ENCODE measurements at places on chromosomes 3 and 15.
A peak's percentile ranks its signal among the peaks of the same experiment; 100 is the strongest.

- DNase-seq, result no peak
Measured at GRCh38 chr3:105385819-105386508, 19.3 kb downstream of the ALCAM start.

GRCh38 chr3:97871801-97872524, 50.2 kb downstream of the CRYBG3 start:
- no peak for DNase-seq

DNA sequence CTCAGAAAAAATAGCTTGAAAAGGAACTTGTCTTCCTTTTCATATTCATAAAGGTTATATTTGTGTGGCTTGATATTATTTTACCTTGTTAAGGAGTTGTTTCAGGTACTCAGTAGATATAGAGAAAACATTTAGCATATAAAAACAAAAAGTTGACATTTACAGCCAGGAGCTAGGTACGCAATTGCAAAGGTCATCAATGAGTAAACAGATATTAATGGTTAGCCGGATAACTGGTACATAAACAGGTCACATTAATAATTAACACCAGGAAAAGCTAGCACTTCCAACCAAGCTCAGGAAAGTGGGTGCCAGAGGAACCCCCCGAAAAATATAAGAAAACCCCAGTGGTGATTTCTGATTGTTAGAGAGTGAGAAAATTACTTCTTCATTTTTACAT, 146.6 kb upstream of the NR2F2 start:
- DNase-seq, result no peak

DNA sequence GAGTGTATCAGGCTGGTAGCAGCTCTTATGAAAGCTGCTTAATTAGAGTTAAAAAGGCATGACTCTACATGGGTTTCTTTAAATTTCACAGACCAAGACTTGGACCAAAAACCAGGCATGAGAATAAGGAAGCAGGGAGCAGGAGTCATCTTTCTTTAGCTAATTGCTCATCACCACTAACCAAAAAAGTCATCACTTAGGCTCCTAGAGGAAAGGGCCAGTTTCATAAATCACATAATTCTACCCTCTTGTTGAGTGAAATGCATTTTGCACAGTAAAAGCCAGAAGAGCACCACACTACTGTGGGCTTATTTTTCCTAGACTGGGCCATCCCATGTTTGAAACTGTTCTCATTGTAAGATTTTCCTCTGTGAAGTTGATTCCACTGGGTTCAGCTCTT, 175.6 kb downstream of the GREM1 start:
- DNase-seq, result no peak

DNA sequence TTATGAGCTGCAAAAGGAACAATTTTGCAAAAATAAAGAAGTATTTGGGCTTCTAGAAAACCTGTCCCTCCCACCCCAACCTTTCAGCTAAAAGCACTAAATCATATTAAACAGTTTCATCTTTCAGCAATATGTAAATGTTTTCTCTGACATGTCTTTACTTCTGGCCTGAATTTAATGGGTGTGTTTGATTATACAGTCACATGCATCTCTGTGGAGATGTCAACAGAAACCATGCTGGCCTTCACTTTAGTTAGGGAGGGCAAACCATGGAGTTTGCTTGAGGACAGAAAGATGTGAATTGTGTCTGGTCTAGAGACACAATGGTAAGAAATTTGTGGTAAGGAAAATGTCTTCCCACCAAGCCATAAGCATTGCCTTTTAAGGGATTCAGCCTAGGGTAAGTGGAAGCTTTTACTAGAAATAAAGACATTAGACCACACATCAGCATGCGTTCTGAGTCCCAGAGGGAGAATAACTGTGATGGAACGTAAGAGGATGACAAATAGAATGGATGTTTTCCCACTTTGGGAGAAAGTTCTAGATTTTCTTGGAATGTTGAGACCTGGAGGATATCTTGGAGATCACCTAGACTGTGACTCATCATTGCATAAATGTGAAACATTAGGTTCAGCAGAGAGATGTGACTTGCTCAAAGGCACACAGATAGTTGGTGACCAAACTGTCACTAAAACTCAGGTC, 68.9 kb downstream of the ST8SIA2 start:
- no peak for DNase-seq

DNA sequence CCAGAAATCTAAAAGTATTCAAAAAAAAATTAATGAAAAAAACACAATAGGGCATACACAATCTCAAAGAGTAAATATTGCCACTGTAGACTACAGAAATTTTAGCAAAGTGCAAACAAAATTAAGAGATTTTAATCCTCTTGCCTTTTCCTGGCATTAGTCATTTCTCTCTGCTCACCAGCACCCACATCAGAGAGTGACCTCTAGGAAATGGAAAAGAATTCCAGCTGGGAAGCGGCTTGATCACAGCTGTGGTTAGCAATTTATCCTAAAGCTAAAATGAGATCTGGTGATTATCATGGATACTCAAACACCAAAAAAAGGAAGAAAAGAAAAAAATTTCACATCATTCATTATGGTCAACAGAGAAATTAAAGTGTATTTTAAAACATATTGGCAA, 7.5 kb downstream of the CSNK1G1 start:
- DNase-seq, result no peak

DNA sequence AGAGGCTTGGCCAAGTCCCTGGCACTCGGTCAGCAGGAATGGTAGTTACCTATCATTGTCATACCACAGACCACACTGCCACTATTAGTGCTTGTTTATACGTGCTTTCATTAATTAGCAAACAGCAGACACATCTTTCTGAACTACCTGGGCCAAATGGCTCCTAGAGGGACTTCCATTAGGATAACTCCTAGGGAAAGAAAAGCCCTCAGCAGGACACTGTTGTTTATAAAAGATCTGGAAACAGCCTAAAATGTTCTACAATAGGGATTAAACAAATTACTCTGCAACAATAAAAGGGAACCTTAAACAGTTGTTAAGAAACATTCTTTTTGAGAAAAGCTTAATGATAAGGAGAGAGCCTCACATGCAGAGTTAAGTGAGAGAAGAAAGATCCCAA, 38.5 kb downstream of the ARHGEF3 start:
- DNase-seq, result no peak

GRCh38 chr3:169607949-169608348, 55.6 kb downstream of the MECOM start:
- DNase-seq, result no peak

- DNase-seq, result no peak
Measured at GRCh38 chr15:85318048-85318731, 62.2 kb upstream of the AKAP13 start.

GRCh38 chr3:5198986-5199731, 11.7 kb downstream of the EDEM1 start:
- no peak for DNase-seq

DNA sequence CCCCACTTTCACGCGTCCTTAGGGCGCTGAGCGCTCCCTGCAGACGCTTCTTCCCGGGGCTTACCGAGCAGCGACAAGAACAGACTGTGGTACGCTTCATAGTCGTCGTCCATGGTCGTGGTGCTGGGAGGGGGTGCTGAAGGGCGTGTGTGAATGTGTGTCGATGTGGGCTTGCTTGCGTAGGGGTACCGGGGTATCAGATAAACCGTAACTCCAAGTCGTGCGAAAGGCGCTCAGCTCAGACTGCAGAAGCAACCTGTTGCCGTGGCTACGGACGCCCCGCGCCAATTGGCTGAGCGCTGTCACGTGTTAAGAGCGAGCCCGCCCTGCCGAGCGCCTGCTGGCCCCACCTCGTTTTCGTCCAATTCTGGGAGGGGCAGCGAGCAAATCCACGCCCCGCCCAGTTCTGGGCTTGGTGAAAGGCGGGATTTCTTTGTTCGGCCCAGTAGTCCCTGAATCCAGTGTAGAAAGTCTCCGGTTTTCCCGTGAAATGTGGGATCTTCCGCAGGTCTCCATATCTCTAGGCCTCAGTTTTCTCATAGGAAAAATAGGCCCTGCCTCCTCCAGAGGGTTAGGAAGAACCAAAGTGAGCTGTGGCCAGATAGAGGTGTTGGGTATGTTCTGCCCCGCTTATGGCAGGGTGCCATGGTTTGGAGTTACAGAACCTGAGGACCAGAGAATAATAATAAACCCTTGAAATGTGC, at the start of gene EFCAB12:
EFCAB12 (minus strand) TSS at position 261 of the 704 bp plus-strand sequence; CDS start at position 113, 148 bp downstream.
- DNase-seq, result peak; percentile 99

DNA sequence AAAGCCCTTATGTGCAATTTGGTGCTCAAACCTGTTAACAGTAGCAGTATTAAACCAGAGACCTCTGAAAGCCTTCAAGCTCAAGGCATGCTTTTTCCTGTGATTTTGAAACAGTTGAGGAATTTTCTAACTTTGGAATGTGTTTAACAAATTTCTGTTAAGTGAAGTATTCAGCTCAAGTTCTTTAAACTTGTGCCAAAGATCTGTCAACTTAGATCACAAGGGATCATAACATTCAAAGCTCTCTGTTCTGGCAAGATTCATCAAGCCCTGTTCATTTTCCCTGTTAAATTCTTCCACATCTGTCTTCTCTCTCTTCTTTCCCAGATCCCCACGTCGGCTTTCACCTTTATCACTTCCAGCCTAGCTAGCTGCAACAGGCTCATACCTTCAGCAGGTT, 28.8 kb upstream of the RYK start:
- DNase-seq, result no peak

DNA sequence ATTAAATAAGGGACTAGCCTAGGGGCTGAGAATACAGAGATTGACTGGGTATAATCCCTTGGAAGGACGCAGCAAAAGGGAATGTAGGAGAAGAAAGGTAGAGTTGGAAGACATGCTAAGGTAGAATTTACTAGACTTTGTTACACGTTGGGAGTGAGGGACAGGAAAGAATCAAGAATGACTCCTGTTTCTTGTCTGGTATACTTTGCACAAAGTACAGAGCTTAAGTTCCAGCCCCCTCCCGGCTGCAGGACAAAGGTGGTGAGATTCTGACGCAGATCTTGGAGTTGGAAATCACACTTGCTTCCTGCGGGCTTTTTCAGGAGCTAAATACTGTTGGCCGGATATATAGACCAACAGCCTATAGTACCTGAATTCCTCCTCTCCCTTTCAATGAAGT, 895 bp downstream of the HYKK start:
- no peak for DNase-seq

DNA sequence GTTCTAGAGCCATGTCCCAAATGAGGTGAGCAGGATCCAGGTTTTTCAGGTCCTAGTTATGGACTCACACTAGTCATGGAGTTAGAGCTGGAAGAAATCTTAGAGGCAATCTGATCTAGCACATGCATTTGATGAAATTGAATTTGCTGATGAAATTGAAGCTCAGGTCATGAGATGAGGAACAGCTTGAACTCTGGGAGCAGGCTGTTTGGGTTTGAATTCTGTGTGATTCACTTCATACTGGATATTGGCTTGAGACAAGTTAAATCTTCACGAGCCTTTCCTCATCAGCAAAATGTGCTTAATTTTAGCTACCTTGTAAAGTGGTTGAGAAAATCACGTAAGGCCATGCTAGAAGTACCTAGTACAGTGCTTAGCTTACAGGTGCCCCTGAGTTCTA, 33.5 kb upstream of the PARL start:
- no peak for DNase-seq

- DNase-seq, result no peak
Measured at GRCh38 chr3:54685213-54685612, 242.6 kb downstream of the LRTM1 start.

- no peak for DNase-seq
Measured at GRCh38 chr15:68503791-68504680, 72.1 kb upstream of the ITGA11 start.

DNA sequence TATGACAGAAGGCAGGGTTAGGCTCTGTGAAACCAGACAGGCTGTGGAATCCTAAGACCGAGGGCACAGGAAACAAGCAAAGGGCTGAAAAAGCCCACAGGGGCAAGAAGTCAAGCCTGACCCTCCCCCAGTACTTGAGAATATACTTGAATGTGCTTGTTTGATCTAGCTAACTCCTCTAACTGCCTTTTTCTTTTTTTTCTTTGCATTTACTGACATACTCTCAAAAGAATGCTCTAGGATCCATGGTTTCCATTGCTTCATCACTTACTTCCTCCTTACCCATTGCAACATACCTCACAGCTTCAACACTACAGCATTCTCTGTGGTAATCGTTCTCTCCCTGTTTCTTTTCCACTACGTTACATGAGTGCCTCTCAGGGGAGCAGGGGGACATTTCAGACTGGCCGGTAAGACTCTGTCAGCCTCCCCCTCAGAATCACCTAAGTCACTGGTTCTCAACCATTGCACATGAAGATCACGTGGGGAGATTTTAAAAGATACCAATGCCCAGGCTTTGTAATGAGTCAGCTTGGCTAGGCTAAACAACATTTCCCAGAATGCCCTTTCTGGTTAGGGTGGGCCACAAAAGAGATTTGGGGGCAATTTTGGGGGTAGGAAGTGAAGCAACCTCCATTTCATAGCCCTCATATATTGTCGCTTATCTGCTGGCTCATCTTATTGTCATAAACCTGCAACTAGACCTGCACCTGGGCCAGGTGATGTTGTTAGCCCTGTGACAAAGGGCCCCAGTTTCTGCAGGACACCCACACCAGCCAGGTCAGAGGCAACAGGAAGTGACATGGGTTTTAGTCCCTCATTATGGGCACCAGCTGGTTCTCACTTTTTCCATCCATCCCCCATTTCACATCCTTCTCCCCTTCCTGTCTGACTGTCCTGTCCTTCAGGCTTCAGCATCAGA, 24.6 kb upstream of the RSL24D1 start:
- no peak for DNase-seq

DNA sequence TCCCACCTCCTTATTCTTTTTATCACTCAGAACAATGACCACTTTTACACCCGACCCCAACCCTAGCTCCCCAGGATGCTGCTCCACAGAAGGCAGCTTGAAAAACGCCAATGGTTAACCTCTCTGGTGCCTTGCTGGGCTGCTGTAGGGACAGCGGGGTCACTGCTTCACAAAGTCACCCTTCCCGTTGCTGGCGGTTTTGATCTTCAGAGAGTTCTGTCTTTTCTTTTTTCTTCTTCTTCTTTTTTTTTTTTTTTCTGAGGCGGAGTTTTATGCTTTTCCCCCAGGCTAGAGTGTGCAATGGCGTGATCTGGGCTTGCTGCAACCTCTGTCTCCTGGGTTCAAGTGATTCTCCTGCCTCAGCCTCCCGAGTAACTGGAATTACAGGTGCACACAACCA, 20.7 kb downstream of the CEP19 start:
- no peak for DNase-seq

GRCh38 chr3:37149257-37149656, 25.1 kb downstream of the LRRFIP2 start:
- DNase-seq, result no peak

DNA sequence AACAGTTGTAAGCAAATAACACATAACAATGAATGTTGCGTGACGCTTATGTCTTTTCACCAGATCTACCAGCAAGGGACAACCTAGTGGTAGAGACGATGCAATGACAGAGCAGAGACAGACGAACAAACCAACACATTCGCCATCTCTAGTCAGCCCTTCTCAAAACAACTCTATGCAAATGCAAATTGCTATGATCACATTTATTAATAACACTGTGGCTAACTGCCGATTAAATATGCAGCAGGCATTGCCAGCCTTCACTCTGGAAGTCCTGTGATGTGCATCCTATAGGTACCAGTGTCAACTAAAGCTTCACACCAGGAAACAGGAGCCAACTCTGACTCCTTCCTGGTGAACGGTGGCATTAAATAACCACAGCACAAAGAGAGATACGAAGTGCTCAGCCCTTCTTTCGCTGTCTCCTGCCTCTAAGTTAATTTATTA, 94.2 kb downstream of the FOXP1 start:
- no peak for DNase-seq

Measured in head of caudate nucleus (tissue), 42 donors.